ENCODE measurements at places on chromosomes 2 and 18.

DNA sequence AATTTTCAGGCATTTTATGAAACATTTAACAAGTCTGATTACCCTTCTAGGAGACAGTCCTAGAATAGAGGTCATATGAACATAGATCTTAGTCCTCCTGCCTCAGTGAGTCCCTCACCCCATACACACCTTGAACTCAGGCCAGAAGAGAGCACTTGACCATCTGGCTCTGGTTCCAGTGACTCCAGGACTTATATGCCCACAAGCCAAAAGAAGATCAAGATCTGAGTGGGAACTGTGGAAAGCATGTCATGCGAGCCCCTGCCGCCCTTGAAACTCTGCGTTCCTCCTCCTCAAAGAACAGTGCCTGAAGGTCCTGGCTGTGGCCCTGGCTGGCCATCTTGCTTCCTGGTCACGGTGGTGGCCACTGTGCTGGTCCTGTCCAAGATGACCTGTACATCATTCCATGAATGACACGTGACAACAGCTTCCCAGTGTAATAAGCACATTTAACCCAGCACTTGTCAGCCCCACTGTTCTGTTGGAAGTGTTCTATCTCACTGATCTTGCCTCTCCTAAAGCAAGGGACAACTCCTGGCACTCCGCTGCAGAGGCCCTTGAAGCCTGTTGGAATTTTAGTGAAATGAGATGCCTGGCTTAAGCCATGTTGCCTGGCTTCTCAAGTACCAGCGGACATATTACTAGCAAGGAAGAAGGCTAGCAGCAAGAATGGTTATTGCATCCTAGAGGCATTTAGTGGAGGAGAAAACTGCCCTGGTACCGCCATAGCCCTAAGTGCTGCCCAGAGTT is 17.6 kb downstream of the TTC32 start:
- no peak for DNase-seq

DNA sequence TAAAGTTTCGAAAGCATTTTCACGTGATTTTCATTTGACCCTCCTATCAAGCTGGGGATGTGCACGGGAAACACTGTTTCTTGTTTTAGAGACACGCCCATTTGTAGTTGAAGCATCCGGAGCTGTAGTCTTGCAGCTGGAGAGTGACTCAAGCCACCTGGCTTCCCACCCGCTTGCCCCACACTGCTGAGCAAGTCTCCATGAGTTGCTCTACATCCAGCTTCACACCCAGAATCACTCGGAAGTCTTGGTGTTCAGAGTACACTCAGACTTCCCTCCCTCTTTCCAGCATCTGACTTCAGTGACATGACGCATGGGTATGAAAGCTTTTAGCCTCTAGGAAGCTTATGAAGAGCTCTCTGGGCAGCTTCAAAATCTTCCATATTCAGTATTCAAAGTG is 262.4 kb downstream of the NBAS start:
- no peak for DNase-seq

- DNase-seq = no peak
Observed at GRCh38 chr18:79942786-79943607, 8.5 kb downstream of the SLC66A2 start.

GRCh38 chr2:42810971-42811811 is 18.8 kb upstream of the HAAO start:
- DNase-seq = no peak

DNA sequence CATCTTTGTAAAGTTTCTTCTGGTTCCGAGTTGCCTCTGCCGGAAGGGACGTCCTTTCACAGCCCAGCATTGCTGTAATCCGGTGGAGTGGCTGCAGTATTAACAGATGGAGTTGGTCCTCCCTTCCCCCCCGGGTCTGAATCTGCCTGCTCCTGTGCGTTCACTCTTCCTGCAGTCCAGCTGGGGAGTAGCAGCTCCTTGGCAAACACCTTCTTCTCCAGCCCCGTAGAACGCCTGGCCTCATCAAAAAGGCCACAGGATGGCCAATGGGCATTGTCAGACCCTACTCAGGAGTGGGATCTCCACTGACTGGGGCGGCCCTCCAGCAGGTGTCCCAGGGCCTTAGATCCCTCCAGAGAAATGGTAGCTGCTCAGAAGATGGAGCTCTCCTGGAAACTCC is 234.0 kb downstream of the FAM210A start:
- DNase-seq = no peak

GRCh38 chr2:88950010-88950409 is 258.5 kb downstream of the RPIA start:
- no peak for DNase-seq

DNA sequence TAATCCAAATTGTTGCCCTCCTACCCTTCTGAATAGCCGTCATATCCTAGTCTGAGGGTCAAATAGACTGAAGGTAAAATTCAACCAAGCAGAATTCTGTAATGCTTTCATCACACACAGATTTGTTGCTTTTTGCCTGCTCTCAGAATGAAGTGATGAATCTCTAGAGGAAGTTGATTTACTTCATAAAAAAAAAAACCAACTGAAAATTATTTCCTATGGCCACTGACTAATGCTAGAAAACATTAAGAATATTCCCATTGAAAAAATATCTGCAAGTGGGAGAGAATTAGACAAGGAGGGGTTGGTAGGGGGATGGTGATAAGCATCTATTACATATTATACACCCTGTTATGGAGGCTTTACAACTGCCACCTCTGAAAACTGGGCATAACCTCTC is 2.3 kb upstream of the IL1RL2 start:
- DNase-seq = no peak

GRCh38 chr2:191514613-191515012 is 163.3 kb upstream of the NABP1 start:
- DNase-seq = no peak
